ENCODE measurements at places on chromosomes 16 and 17.

GRCh38 chr16:29025735-29026134, 40.9 kb downstream of the LAT start:
- DNase-seq, result no peak

- DNase-seq, result no peak
Observed at GRCh38 chr17:79545251-79546005, 65.4 kb downstream of the RBFOX3 start.

DNA sequence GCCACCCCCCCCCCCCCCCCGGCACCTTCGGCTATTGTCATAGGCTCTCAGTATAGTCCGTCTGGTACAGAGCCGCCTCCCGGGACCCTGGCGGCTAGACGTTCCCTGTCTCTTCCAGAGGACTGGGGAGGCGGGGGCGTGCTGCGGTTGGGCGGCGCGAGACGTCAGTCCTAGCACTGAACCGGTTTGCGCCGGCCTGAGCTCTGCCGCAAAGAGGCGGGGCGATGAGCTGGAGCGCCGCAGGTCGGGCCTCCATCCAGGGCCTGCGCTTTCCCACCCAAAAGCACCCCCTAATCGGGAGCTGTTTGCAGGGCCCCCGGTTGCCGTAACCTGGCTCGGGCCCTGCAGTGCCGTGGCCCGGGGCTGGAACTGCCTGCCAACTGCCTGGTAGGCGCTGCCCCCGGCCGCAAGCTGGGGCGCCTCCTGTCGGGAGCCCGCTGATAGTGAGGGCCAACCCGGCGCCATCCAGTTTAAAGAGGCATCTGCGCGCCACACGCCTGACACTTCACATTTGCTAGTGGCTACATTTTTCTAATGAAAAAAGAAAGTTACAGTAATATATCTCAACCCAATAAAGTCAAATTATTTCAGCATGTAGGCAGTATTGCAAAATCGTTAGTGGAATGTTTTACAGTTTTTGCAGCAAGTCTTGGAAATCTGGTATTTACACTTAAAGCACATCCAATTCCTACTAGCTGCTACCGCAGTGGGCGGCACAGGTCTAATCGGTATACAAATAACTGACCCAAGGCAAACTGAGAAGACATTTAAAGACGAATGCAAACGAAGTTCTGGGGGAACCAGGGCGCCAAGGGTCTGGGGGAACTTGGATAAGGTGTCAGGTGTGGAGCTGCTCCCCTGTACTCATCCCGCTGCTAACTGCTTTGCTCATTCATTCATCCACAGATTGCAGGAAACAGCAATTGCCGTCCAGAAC, 753 bp upstream of the USP22 start:
- peak; percentile 99 for DNase-seq

- DNase-seq, result no peak
Observed at GRCh38 chr16:87744750-87745514, 20.9 kb downstream of the KLHDC4 start.

DNA sequence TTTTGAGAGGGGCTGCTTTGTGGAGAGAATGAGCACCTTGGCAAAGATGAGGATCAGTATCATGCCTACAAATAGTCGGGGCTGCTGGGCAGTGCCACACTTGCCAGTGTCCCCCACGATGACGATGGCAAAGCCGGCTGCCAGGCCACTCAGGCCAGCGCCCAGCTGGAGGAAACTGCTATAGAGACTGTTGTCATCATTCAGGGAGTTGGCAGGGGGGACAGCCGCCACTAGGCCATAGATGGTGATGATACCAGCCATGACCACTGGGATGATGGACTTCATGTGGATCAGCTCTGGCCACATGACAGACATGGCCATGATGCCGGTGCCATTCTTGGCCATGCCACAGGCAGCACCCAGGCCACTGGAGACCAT, 23.8 kb downstream of the MINK1 start:
- DNase-seq, result no peak

- peak; percentile 54 for DNase-seq
Observed at GRCh38 chr17:81221371-81221841, 1.4 kb downstream of the CEP131 start.

GRCh38 chr17:76506408-76507345, 5.5 kb upstream of the RHBDF2 start:
- DNase-seq, result peak; percentile 76
